NCI-H187 (cell line): ENCODE measurements at places on chromosomes 16 and 17.

GRCh38 chr17:42459801-42460281 is 1.2 kb downstream of the ATP6V0A1 start:
- DNase-seq, result no peak

DNA sequence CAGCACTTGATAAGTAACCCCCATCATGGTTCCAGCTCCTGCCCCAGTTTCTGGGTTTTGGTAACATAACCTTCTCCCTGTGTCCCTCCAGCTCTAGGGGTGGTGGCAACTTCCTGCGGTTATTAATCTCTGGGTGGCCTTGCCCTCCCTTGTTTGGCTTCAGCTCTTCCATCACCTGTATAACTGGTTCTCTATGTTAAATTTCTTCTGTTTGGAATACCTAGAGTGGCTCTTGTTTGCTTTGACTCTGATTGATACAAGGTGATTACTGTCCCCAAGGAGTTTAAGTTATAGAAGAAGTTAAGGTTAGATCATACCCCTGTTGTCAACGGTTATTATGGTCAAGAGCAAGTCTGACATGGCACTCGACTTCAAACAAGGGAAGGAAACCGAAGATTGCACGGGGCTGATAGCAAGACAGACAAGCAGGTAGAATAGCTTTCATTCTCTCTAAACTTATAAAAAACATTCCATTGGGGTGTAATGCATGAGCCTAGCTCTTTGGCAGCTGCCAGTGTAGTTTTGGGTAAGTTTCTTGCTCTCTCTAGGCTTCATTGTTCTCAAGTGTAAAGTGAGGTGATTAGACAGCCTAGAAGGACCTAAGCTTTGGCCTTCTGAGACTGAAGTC is 11.0 kb upstream of the CCR7 start:
- DNase-seq, result no peak

- DNase-seq, result no peak
Measured at GRCh38 chr17:14580499-14580898, 279.6 kb downstream of the HS3ST3B1 start.

GRCh38 chr16:49023050-49023449 is 258.6 kb downstream of the CBLN1 start:
- DNase-seq, result no peak

- no peak for DNase-seq
Measured at GRCh38 chr16:4572715-4573114, 16.6 kb downstream of the C16orf96 start.

- DNase-seq, result no peak
Measured at GRCh38 chr16:81138831-81139557, 42.8 kb upstream of the GCSH start.

DNA sequence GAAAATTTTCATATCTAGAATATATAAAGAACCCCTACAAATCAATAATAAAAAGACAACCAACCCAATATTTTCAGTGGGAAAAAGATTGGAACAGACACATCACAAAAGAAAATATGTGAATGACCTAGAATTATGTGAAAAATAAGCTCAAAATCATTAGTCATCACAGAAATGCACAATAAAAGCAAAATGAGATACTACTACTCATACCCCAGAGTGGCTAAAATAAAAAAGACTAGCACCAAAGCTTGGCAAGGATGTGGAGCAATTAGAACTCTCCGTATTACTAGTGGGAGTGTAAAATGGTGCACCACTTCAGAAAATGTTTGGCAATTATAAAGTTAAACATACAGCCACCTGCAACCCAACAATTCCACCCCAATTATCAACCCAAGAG is 48.0 kb upstream of the CDH5 start:
- no peak for DNase-seq

- DNase-seq, result no peak
Measured at GRCh38 chr17:65785109-65785508, 223.7 kb upstream of the AXIN2 start.

DNA sequence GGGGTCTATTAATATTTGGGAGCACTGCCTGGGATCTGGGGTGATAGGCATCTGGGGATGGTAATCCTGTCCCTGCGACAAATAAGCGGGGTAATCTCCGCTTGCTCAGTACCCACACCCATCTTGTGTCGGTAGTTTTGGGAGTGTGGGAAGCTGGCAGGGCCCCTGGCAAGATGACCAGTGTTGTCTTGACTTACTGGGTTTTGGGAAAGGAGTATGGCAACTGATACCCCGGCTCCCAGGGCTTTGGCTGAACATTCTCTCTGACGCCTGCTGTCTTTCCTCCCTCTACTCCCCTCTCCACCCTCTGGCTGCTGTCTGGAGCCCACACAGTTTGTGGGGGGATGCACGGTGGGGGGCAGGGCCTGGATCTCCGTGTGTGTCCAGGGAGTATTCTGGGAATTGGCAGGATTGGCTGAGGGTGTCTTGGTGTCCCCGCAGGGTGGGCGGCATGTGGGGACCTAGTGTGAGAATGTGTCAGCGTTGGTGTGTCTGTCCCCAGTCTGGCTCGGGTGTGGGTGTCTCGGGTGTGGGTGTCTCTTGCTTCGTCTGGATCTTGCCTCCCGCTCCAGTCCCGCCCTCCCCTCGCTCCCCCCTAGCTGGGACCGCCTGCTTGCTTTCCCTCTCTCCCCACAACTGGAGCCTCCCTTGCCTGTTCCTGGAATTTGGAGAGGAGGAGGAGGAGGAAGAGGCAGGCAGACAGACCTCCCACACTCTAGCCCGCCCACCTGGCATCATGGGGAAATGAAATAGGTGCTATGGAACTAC is 12.0 kb downstream of the RARA start:
- no peak for DNase-seq

DNA sequence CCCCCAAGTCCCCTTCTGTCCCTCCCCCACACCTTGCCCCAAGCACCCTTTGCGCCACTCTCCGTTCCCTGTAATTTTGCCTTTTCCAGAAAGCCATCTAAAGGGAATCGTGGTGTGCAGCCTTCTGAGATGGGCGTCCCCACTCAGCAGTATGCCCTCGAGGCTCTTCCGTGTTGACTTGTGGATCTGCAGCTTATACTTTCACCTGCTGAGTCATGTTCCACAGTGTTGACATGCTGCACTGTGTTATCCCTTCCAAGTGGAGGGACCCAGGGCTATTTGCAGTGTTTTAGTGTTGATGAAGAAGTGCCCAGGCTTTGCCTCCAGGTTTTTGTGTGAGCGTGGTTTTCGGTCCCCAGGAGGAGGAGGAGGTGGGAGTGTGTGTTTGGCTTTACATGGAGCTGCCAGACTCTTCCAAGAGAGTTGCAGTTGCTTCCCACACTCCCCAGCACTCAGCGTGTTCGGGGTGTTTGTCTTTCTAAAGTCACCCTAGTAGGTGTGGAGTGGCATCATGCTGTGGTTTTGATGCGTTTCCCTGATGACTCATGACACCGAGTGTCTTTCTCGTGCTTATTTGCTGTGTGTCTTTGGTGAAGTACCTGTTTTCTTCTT is 32.1 kb upstream of the JPT2 start:
- DNase-seq, result no peak

- DNase-seq, result no peak
Measured at GRCh38 chr17:44176671-44177501, 6.4 kb downstream of the ASB16 start.

- no peak for DNase-seq
Measured at GRCh38 chr16:72242757-72243156, 70.8 kb upstream of the PMFBP1 start.

DNA sequence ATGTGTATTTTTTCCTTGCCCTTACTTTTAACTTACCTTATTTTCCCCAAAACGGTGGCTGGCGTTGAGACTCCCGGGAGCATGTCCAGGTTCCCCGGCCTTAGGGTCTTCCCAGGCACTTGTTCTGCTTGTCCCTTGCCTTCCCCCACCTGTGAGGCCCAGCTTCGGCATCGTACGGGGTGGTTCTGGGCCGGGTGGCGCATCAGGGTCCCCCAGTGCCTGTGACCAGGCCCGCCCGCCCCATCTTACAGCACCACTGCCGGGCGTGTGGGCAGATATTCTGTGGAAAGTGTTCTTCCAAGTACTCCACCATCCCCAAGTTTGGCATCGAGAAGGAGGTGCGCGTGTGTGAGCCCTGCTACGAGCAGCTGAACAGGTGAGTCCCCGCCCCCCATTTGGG is 7.4 kb downstream of the HGS start:
- DNase-seq, result no peak

DNA sequence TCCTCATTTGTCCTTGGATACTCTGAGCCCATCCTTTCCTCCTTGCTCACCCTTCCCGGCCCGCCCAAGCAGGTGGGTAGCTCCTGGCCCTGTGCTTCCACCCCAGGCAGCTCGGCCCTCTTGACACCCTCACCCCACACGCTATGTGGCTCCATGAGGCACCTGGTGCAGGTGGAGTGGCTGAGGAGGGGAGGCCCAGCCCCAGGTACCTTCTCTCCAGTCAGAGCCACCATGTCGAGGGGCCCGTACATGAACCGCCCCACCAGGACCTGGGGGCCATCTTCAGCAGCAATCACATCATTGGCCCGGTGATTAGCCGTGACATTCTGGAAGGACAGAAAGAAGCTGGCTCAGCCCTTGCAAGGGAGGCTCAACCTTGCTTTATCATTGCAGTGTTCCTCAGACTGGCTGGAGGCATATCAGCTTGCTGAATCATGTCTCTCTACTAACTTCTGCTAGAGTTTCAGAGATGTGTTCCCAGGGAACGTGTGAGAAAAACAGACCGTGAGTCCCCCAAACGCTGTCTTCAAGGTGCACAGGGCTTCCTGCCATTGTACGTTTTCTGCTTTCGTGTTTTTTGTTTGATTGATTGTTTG is 20.3 kb downstream of the PIMREG start:
- DNase-seq, result no peak

GRCh38 chr16:67892899-67893742 is at the start of gene PSKH1:
TSS of gene PSKH1 (plus strand) at chr16:67893254. CDS start at chr16:67908750, 15,496 bp downstream.
- DNase-seq, result peak; percentile 87

- DNase-seq, result no peak
Measured at GRCh38 chr17:82978765-82979349, 100.6 kb upstream of the METRNL start.

- DNase-seq, result peak; percentile 59
Measured at GRCh38 chr17:36544307-36545076, at the start of gene GGNBP2. TSS of gene GGNBP2 (plus strand) at chr17:36544919. CDS start at chr17:36545725, 806 bp downstream.

DNA sequence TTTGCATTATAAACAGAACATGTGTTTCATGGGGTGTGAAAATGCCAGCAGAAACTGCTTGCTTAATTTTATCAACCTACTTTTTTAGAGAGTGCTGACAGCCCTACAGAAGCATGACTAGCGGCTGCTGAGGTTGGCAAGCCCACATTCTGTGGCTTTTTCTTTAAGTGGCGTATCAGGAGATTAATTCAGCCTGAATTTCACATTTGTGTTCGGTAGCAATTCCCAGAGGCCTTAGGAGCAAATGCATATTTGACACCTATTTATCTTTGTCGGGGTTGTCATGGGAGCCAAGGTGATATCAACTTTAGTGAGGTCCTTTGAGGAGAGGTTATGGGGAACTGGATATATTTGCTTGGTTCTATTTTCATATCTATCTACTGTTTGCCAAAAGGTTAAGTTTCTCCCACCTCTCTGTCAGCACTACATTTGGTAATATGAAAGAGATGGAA is 140.9 kb downstream of the KCNJ2 start:
- DNase-seq, result no peak

DNA sequence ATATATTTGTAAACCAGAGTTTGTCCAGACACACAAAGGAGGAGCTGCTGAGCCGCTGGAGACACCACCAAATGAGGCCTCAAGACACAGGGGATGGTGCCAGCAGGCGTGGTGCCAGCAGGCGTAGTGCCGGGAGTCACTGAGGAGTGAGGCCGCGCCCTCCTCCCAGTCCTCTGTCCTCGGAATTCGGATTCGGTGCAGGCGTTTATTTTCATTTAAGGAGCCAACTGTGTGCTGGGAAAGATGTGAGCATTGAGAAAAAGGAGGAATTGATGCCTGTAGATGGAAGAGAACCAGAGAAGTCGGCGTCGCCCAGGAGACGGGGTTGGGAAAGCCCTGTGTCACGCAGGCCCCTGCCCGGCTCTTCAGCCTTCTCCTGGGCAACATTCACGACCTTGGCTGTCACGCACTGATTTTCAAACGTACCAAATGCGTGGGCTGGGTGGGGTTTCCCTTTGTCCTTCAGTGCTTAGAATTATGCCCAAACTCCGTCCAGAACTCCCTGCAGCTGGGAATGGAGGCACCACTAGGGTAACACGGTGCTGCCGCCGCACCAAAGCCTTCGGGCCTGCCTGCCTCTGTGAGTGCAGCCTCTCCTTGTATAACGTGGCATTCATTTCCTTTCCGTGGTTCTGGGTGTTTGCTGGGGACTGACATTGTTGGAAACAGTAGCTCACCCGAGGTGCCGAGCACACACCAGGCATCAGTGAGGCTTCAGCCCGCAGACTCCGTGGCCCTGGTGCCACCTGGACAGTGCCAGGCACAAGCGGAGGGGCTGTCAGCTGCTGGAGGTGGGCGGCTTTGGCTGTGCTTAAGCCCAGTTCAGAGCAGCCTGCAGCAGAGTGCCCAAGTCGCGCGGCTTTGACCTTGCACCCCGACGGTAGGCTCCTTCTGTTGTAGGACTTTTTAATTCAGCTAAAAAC is 49.0 kb upstream of the CHMP6 start:
- no peak for DNase-seq

DNA sequence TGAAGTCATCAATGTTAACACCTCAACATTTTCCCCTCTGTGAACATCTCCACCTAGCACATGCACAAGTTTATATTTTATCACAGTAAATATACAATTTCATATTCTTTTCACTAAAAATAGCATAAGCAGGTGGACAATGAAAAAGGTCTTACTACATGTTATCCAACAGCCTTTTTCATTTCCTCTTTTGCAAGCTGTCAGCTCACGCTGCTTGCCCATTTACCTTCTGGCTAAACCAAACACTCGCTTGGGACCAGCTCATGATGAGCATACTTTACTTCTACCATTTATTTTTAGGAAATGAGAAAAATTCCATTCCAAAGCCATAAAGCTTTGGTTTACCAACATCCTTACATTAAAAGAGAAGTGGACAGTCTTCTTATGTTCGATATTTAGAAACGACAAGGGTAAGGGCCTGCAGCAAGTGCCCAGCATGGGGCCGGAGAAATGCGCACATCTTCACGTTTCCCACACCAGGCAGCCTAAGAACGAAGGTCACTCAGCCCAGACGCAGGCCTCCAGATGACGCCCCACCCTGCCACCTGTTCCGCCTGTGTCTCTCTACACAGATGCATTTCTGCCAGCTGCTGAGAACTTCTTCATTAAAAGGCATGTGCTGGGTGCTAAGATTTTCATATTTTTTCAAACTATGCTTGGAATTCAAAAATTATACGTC is 13.9 kb downstream of the SNN start:
- DNase-seq, result no peak

DNA sequence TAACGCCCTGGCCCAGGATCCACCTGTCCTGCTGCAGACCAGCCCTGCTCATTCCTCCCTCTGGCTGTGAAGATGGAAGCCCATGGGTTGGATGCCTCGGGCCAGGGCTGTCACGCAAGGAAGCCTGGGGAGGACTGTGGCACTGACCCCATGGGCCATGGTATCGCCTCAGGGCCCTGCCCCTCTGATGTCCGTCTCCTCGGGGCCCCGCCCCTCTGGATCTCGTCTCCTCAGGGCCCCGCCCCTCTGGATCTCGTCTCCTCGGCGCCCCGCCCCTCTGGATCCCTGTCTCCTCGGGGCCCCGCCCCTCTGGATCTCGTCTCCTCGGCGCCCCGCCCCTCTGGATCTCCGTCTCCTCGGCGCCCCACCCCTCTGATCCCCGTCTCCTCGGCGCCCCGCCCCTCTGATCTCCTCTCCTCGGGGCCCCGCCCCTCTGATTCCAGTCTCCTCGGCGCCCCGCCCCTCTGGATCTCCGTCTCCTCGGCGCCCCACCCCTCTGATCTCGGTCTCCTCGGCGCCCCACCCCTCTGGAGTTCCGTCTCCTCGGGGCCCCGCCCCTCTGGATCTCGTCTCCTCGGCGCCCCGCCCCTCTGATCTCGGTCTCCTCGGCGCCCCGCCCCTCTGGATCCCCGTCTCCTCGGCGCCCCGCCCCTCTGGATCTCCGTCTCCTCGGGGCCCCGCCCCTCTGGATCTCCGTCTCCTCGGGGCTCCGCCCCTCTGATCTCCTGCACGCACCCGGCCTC is 24.0 kb downstream of the METRNL start:
- peak; percentile 40 for DNase-seq
